ENCODE measurements at places on chromosomes 4 and X.

DNA sequence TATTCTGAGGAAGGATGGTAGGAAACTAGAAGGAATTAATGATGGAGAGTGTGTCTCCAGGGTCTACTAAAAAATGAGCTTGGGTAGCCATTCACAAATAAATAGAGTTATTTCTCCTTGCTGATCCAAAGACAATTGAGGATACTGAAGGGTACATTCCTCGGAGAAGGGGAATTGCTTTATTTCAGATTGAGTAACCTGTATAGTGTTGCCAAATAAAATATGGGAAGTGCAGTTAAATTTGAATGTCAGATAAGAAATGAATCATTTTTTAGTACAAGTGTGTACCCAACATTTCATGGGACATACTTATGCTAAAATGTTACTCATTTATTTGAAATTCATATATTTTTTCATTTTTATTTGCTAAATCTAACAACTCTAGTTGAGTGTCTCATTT, 16.0 kb upstream of the VSIG1 start:
- DNase-seq, result no peak

- no peak for DNase-seq
Measured at GRCh38 chr4:176538217-176538925, 218.6 kb downstream of the SPCS3 start.

GRCh38 chrX:2703991-2704369, 12.9 kb downstream of the CD99 start:
- no peak for DNase-seq

DNA sequence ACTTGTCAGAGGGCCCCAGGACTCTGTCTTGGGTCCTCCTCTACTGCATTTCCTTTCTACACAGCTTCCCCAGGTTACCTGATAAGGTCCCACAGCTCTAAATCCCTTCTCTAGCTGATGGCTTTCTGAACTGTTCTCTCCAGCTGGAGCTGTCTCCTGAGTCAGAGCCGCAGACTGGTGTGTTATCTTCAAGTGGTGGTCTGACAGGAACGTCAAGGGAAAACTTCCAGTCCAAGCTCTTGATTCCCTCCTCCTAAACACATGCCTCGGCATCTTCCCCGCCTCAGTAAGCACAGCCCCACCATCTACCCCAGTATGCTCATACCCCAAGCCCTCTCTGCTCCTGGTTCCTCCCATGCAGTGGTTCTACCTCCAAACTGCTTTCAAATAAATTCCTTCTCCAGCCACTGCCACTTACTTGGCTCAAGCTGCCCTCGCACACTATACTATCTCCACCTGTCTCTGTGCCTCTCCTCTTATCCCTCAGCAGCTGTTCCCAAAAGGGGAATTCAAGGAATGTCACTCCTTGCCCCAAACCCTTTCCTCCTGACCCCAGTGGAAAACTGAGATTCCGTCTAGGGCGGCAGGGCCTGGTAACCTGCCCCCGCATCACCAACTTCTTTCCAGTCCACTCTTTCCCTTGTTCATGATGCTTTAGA, 17.2 kb upstream of the CENPU start:
- no peak for DNase-seq

GRCh38 chr4:48090621-48091020, 43.4 kb downstream of the TXK start:
- no peak for DNase-seq

- no peak for DNase-seq
Measured at GRCh38 chr4:76377911-76378310, 43.0 kb downstream of the CCDC158 start.

Measured in activated B cell treated with CpG ODN at 0.5 μM for 24 hours (primary cell).